T-helper 9 cell (primary cell): ENCODE measurements at places on chromosomes 16 and 17.

DNA sequence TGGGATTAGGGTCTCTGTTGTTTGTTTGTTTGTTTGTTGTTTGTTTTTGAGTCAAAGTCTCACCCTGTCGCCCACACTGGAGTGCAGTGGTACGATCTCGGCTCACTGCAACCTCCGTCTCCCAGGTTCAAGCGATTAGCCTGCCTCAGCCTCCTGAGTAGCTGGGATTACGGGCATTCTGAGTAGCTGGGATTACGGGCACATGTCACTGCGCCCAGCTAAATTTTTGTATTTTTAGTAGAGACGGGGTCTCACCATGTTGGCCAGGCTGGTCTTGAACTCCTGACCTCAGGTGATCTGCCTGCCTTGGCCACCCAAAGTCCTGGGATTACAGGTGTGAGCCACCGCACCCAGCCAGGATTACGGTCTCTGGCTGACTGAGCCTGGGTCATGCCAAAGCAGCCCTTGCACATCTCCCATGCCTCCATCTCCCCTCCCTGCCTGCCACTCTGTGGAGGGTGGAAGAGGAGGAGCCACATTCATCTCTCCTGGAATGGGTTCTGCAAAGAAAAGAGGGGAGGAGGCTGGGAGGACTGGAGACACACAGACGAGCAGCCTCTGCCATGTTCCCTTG lies 59.2 kb downstream of the BEAN1 start:
- DNase-seq = no peak

GRCh38 chr16:55039511-55039910 lies 108.8 kb downstream of the IRX5 start:
- DNase-seq = no peak

DNA sequence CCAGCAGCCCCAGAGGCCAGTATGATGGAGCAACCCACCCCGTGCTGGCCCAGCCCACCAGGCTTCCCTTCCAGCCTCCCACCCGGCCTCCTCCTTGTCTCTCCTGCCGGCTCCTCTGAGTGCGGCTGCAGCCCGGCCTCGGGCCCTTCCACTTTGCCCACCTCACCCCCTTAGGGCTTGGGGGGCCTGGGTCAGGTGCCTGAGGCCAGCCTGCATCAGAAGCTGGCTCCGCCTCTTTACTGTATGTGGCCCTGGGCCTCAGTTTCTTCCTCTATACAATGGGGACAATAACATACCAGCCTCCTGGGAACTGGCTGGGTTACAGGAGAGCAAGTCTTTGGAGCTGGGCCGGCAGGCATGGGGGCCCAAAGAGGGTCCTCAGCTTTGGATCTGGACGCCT lies 221.1 kb upstream of the CIBAR2 start:
- no peak for DNase-seq

- DNase-seq = no peak
Observed at GRCh38 chr17:66677201-66677981, 157.5 kb upstream of the CACNG5 start.

DNA sequence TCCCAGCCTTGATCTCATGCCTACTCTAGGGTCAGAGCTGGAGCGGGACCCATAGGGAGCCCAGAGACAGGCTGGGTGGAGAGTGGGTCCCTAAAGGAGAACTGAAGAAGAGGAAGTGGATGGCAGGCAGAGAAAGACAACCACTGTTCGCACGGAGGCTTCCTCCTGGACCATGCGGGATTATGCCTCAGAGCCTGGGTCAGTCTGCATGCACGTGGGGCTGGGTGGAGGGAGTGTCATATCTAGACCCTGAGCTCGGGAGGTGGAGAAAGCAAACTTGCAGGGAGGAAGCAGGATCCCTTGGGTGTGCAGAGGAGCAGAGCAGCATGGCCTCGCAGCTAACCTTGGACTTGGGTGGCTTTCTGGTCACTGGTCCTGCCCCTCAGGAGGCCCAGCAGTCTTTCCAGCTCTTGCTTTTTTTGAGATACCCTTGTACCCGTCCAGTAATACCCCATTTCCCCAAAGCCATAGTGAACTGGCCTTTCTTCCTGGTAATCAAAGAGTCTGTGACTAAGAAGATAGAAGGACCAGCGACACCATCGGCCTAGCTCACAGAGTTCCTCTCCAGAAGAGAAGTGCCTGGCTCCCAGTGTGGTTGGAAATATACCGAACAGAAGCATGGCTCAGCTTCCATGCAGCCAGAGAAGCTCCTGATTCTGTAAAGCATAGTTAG lies 344.2 kb downstream of the CPPED1 start:
- DNase-seq = no peak

DNA sequence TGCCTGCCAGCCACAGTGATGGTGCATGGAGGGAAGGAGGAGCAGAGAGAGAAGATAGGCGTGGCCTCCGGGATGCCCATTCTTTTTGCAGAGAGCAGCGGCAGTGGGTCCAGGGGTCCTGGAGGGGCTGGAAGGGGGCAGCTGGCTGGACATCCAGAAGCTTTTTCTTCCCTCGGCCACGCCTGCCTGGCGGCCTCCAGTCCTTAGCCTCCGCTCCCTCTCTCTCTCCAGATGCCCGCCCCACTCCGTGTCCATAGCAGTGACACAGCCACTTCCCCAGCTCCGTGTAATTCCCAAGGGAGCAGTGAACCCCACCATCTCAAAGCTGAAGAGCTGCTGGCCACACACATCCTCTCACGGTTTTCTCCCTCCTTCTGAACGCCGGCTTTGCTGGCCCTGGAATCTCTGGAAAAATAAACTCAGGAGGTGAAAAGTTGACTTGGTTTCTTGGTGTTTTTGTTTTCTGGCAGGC lies 26.3 kb upstream of the CDC42EP4 start:
- DNase-seq = no peak

- no peak for DNase-seq
Observed at GRCh38 chr17:11823862-11824261, 173.4 kb downstream of the ZNF18 start.
